ENCODE measurements at places on chromosomes 11 and 22.

- no peak for DNase-seq
These were observed 55.1 kb downstream of the ARHGEF12 start for GRCh38 chr11:120391292-120391691.

DNA sequence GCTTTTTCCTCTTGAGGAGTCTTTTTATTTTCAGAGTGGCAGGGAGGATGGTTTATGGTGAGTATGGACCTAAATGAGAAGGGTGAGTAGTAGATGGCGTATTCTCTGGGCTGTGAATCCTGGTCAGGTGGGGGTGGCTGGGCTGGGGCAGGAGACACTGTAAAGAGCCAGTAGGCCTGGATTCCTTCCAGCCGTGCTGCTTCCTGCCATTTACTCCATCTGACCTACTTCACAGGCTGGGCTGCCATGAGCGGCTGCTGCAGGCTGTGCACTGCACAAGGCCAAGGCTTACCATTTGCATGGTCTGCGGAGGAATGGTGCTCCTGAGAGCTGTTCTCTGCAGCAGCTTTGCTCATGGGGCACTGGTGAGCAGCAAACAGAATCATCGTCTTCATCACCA is 297.6 kb downstream of the KIRREL3 start:
- no peak for DNase-seq

GRCh38 chr22:25048659-25049647 is 96.4 kb downstream of the KIAA1671 start:
- DNase-seq: peak; percentile 70

DNA sequence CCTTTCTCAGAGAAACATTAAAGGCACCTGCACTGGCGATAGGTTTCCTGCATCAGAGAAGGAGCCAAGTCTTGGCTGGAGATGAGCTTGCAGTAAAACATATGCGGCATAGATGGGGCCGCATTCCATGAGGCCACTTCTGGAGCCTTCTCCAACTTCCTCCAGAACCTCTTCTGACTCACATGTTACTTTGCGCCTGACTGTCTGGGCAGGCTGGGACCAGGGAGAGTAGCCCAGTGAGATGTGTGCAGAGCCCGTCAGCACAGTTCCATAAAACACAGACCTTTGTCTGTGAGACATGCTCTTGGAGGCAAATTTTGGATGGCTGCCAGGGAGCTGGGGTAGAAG is 55.4 kb upstream of the BID start:
- no peak for DNase-seq

DNA sequence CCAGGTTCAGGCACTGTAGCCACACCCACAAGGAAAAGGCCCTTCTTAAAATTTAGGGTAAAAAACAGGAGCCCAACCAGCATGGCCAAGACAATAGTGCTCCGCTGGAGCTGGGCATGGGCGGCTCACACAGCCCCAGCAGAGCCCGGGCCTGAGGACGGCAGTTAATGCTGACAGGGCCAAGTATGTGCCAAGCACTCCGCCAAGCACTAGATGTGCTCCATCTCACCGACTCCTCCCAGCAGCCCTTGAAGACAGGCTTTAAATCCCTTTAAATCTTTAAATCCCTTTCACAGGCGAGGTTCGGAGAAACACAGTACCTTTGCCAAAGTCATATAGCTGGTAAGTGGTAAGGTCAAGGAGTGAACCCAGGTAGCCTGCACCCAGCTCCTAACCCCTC is 4.8 kb downstream of the ARFGAP2 start:
- DNase-seq: no peak

- DNase-seq: no peak
These were observed 10.4 kb upstream of the TMPRSS6 start for GRCh38 chr22:37119872-37120271.

DNA sequence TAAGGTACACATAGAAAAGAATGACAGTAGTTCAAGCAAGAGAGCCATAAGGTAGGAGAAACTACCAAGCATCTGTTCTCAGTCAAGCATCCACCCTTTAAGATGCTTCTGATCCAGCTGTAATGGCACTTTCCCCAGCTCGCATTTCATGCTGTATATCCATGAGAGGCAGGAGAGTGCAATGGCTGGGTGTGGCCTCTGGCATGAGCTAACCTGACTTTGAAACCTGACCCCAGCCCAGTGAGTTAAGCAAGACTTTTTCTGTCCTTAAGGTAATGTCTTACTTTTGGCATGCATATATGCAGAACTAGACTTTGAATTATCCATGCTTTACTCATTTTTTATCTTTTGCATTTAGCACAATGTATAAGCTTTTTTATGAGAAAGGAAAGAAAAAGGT is 79.8 kb upstream of the CNTN5 start:
- DNase-seq: no peak

DNA sequence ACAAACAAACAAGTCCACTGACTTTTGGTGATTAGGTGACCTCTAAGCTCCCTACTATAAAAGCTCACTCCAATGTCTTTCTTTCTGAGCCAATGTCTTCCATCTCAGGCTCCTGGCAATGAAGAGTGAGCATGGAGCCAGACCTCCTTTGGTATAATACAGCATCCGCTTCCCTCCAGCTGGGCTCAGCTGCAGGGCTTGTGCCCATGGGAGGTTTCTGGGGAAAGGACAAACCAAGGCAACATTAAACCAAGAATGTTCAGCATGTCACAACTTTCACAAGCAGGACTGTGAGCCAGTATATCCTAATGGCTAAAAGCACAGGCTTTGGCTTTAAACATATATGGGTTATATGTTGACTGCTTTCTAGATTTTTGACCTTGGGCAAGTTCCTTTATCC is 58.8 kb downstream of the EHF start:
- DNase-seq: no peak

DNA sequence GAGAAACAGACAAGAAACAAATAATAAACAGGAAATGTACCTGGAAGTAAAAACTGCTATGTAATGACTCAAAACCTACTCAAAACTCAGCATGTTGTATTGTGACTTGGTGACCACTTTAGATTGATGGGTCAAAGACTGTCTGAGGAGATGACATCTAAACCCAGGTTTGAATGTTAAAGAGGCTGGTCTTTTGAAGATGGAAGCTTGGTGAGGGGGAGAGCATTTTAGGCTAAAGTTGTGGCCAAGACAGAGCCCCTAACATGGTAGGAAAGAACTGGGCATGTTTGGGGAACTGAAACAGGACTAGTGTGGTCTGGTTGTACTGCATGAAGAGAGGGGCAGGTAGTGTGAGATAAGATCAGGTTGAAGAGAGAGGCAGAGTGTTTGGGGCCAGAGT is 85.3 kb upstream of the MYO18B start:
- no peak for DNase-seq

DNA sequence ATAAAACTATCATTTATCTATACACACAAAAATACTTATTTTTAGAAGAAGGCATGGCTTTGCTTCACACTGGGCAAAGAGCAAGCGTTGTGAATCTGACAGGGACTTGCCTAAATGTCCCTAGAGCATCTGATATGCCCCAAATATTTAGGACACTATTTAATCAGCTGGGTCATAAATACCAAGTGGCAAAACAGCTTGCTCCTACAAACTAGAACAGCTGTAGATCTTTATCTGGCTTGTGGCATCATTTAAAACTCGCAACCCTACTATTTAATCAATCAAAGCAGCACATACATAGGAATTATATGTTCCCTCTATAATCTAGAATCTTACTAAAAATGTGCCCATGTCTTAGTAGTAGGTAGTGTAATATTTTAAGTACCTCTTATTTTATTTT is 999.5 kb downstream of the JRKL start:
- no peak for DNase-seq

GRCh38 chr11:45110562-45110961 is 35.9 kb upstream of the PRDM11 start:
- no peak for DNase-seq

DNA sequence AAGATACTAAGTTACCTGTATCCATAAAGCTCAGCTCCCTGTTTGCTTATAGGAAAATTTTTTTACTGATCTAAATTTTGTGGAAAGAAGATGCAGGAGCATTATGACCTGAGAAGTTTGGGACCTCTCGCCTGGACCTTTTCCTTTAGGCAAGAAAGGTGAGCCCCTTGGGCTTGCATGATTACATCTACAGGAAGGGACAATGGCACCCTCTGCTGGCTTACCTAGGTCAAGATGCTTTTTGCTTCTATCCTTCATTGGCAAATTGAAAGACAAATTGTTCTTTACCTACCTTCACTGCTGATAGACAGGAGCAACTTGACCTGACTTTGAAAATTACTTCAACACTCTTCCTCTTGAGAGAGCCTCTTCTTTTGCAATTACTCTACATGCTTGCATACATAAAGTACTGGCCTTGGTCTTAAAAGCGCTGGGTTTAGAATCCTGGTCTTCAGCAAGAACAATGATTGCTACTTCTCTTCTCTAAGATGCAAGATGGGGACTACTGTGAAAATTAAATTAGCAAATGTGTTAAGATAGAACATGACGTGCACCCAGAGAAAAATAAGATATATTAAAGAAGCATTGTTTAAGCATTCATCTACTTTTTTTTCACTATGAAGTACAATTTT is 147.2 kb downstream of the TRPC6 start:
- no peak for DNase-seq
